ENCODE measurements at places on chromosomes 12 and 14. TPM values are rescaled to one million over a fixed set of nuclear protein-coding genes. Genes with fewer than 3 reads are reported as not detected.

OR9K2 gene
- not detected for polyA plus RNA-seq

SMIM41 gene
- 0.88 TPM for polyA plus RNA-seq

KIF5A gene
- polyA plus RNA-seq: 12.3 TPM

CATSPERB gene
- polyA plus RNA-seq: 0.81 TPM

OASL gene
- 0.31 TPM for polyA plus RNA-seq

CCDC196 gene
- 0.72 TPM for polyA plus RNA-seq

CLEC9A gene
- 2.5 TPM for polyA plus RNA-seq

ACYP1 gene
- polyA plus RNA-seq: 30.3 TPM

LIN7A gene
- 10.1 TPM for polyA plus RNA-seq

PAH gene
- polyA plus RNA-seq: 172 TPM

CEBPE gene
- polyA plus RNA-seq: 0.07 TPM

C14orf180 gene
- polyA plus RNA-seq: 0.22 TPM

TMEM253 gene
- polyA plus RNA-seq: 62.3 TPM

LBHD2 gene
- not detected for polyA plus RNA-seq

DAO gene
- polyA plus RNA-seq: not detected

P3H3 gene
- polyA plus RNA-seq: 15.6 TPM

SLC5A8 gene
- 0.22 TPM for polyA plus RNA-seq

SIX1 gene
- 0.12 TPM for polyA plus RNA-seq

FIGNL2 gene
- polyA plus RNA-seq: 0.76 TPM

HSPB8 gene
- 8.4 TPM for polyA plus RNA-seq

POTEM gene
- not detected for polyA plus RNA-seq

OTX2 gene
- not detected for polyA plus RNA-seq

MYG1 gene
- 46.3 TPM for polyA plus RNA-seq

All from large intestine (tissue), 12 donors.